Endothelial cell of umbilical vein (primary cell): ENCODE measurements at places on chromosomes 3 and 15.

DNA sequence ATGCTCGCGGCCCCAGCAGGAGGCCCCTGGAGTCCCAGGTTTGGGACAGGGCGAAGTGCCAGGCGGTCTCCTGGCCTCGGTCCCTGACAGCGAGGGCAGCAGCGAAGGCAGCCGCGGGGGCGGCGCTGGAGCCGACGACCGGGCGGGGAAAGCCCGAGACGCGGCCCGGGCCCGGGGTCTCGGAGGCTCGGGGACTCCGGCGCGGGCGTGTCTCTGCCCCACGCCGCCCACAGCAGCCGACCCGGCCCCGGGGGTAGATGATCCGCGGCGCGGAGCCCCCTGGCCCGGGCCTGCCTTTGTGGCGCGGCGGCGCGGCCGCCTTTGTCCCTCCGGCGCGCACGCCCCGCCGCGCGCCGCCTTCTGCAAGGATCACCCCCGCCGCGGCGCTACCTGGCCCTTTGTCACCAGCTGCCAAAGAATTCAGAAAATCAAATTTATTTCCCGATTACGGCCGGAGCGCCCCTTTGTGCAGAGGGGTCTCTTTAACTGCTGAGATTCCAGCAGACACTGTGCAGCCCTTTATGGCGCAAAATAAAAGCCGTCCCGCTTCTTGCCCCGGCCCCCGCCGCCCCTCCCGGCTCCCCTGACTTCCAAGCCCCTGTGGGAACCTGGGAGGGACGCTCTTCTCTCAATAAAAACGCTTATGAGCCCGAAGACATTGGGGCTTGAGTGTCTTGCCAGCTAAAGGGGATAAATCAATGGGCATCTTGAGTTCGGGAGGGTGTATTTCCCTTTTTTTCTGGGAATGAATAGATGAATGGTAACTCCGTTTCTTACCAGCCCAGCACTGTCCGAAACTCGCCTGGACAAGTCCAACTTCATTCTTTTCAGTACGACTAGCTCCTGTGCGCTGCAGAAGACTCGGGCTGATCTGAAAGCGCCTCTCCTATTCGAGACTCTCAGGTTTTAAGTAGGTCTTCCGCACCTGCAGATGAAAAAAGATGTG is 68.4 kb downstream of the HES1 start:
- DNase-seq, result no peak

DNA sequence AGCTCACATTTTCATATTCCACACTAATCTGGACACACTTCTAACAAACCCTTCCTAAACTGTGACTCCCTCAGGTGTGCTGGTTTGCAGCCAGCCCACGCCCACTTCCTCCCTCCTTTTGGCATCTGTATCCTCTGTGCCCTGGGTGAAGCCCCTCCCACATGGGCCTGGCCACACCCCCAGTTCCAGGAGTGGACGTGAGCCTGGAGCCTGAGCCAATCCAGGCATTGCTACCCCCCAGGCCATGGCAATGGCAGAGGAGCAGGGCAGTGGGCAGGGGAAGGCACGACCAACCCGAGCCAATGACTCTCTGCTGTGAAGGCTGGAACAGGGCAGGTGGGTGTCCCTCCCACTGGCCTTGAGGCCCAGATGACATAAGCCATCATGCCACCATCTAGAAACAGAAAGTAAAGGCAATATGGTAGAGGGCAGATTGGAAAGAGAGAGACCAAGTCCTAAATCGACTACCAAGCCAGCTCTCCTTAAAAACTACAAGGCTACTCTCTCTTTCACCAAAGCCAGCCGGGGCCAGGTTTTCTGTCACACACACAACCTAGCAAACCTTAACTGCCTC is 18.6 kb downstream of the FAM174B start:
- DNase-seq, result no peak

DNA sequence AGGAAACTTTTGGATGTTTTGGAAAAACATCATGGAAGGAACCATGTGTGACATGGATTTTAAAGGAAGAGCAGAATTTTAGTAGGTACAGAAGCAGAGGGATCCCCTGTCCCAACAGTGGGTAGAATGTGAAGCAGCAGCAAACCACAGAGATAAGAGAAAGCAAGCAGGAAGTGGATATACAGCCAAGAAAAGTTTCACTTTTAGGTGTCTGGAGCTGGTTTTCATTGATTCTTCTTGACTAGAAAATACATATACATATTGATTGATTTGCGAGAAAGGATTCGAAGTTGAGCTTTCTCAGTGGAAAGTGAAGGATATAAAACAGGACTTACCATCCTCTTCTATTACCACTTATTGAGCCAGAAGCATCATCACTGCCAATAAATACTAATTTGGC is 133.5 kb downstream of the KCNMB2 start:
- DNase-seq, result no peak

GRCh38 chr3:38455639-38456430 is 2.1 kb downstream of the ACVR2B start:
- no peak for DNase-seq

DNA sequence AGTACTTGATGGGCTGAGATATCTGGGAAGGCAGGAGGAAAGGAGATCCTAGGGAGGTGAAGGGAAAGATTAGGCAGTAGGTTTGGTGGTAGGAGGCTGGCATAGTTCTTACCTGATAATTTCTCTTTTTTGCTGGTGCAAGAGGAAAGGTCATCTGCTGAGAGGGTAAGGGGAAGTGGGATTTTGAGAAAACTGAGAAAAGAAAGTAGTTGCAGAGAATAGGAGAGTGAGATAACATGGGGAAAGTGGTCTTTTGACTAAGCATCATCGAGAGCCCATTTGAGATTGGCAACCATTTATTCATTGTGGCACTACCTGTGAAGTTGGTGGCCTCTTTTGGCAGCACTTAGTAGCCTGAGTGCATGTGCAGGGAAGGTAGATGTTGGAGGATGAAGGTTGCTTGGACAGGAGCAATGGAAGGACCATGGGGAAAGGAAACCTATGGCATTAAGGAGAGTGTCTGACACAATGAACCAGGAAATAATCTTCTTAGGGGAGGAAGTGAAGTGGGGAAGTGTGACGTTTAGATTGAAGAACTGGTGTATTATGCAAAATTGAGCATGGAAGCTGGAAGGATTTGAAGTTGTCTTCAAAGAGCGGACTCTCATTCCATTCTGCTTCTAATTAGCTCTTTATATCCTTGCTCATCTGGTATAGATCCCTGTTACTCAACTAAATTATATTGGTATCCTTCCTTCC is 21.9 kb upstream of the USP13 start:
- DNase-seq, result no peak

GRCh38 chr15:26087881-26088280 is 224.8 kb upstream of the ATP10A start:
- DNase-seq, result no peak

GRCh38 chr3:72223116-72223515 is 438.2 kb upstream of the PROK2 start:
- DNase-seq, result no peak
